ENCODE measurements at places on chromosomes 12 and 14.

DNA sequence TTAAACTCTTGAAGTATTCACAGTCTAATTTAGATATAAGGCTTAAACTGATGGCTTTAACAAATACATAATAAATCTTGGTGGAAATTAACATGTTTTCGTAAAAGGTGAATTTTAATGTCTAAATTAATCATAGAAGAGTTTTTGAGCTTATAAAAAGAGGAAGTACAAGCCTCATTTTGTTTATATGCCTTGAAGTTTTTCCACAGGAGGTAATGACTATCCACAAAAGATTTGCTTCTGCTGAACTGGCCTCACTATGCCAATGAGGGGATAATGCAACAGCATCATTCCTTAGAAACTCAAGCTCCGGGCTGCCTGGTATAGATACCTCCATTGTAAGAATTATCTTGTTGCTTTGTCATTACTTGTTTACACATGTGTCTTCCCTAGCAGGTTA lies 175.6 kb downstream of the DUSP6 start:
- no peak for DNase-seq

- no peak for DNase-seq
Measured at GRCh38 chr12:3644104-3644503, 108.8 kb downstream of the CRACR2A start.

GRCh38 chr12:114343585-114344302 lies 62.2 kb downstream of the TBX5 start:
- no peak for DNase-seq

DNA sequence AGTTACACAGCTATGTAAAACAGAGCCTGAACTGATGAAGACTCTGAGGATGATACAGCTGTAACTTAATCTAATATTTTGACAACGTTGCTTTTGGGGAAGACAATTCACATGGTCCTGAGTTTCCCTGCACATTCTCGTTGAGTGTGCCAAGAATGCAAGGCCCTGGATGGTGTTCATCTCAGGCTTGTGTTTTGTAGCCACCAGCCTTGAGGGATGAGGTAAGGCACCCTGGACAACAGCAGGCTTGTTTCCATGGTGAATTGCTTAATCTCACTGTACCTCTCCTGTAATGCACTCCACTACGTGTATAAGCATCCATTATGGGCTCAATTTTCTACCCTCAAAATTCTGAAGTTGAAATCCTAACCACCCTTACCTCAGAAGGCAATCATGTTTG lies 2.1 kb downstream of the CATSPERB start:
- DNase-seq: no peak

DNA sequence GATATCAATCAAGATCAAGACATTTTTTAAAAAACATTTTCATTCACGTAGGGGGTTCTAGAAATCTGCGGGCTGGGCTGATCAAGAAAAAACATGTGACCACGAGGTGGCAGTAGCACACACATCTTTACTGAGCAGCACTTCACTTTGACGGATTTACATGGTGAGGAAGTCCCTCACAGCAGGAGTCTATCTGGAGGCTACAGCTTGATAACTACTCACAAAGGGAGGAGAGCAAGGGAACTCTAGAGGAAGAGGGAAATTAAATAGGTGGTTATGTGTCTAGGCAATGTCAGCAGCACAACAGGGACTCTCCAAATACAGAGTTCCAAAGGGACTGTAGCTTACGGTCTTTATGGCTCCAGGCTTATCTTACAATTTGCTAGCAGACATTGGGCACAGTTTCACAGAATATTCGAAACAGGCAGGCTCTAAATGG lies 248.1 kb downstream of the DPY19L2 start:
- DNase-seq: no peak

DNA sequence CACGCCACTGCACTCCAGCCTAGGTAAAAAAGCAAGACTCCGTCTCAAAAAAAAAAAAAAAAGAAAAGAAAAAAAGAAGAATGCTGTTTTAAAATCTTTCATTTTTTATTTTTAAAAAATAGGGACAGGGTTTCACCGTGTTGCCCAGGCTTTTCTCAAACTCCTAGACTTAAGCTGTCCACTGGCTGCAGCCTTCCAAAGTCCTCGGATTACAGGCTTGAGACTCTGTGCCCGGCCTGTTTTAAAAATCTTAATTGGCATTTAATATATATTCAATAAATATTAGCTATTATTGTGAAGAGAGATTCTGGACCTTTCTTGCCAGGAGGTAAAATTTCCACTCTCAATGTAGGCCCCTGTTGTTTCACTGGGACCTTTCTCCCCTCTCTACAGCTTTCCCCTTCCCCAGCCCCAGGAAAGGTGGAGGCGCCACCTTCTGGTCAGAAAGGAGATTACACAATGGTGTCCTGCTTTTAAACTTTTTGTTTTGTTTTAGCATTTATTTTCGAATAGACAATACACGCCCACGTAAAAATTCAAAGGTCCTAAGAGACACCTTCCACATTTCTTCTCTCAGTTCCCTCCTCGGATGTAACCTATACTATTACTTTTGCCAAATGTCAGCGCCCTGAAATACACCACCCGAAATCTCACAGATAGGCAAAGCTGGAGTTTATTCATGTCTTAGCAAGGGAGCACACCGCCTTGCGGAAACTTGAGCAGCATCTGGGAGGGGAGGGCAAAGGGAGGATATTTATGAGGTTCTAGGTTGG lies 23.8 kb upstream of the PHC1 start:
- peak; percentile 52 for DNase-seq

DNA sequence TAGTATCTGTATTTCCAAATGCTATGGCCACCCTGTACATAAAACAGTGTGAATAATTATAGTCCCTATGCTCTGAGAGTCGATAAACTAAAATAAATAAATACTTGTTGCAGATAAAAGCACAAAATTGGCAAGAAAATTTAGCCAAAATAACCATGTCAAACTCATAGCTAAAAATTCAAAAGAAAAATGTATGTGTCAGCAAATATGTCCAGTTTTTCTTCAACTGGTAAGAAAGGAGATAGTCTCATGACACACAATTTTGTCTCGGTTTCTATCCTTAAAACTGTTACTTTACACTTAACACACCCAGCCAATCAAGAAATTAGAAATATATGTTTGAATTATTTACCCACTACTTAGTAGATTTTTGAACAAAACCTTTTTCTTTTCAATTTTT lies 145.6 kb upstream of the FSCB start:
- no peak for DNase-seq

DNA sequence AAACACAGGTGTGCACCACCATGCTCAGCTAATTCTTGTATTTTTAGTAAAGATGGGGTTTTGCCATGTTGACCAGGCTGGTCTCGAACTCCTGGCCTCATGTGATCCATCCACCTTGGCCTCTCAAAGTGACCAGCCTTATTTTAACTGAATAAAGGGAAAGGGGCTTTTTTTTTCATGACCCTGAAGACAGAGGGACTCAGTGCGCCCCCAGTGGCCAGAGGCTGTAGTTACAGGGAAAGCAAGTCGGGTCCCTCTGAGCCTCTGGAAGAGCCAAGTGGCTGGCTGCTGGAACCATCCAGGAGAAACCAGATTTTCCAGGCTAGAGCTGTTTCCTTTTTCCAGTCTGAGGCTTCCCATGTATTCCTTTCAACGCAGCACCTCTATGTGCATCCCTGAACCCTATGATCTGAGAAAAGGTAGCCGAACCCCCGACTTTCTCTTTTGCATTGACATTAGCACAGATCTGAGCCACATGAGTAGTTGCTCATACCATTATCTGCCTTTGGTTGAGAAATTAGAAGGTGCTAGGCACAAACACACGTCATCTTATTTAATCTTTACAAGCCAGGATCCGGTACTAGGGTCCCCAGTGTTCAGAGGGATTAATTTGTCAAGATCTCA lies 342.7 kb downstream of the CACNA1C start:
- peak; percentile 7 for DNase-seq

- DNase-seq: no peak
Measured at GRCh38 chr12:93373961-93374656, 3.6 kb upstream of the NUDT4 start.

DNA sequence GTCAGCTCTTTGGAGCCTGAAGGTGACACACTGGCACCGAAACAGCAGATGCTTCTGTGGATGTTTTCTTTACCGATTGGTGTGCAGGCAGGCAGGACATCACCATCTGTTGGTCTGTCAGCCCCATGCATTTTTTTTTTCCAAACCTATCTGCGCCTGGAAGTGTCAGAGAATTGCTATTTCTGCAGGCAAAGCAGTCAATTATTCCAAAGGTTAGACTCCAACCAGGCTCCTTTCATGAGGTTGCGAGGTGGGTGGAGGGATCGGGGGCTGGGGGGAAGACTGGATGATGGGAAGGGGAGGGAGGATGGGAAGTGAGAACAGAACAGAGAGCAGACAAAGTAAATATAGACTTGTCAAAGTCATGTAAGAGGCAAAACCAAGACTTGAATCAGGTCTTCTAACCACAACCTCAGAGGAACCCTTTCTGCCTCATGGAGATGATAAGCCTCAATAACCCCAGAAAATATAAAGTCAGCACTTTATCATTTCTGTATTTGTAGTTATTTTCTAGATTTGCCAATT lies 117.7 kb downstream of the OTOGL start:
- DNase-seq: no peak

- no peak for DNase-seq
Measured at GRCh38 chr12:1595690-1596347, 1.4 kb upstream of the FBXL14 start.

- DNase-seq: no peak
Measured at GRCh38 chr12:128571906-128572810, 251.6 kb downstream of the SLC15A4 start.

DNA sequence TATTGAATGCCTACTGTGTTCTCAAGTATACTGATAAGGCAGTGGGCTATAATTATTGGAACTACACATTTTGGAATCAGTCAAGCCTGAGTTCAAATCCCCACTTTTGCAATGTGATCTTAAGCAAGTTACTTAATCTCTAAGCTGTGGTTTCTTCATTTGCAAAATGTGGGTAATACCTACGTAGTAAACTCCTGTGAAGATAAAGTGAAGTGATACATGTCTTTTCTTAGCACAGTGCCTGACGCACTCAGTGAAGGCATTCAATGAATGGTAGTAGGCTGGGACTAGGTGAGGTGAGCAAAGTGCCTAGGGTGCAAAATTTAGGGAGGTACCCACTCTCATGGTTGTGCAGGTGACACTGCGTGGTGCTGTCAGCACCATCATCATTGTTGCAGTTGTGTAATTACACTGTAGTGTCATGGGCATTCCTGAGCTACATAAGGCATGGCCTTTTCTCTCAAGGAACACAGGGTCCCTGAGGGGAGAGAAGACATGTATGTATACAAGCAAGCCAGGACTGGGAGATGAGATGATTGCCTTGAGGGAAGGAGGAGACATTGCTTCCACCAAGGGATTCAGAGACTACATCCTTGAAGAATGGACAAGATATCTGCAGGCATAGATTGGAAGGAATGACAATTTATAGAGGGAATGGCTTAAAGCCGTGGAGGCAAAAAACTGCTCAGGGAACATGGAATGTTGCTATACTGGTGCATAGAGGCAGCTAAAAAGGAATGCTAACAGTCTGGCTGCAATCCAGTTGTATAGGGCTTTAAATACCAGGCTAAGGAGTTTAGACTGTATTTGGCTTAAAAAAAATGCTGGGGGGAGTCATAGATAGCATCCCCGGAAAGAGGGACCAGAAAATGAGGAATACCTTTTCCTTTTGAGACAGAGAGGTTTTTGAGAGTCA lies 129.2 kb upstream of the ARHGAP5 start:
- no peak for DNase-seq

DNA sequence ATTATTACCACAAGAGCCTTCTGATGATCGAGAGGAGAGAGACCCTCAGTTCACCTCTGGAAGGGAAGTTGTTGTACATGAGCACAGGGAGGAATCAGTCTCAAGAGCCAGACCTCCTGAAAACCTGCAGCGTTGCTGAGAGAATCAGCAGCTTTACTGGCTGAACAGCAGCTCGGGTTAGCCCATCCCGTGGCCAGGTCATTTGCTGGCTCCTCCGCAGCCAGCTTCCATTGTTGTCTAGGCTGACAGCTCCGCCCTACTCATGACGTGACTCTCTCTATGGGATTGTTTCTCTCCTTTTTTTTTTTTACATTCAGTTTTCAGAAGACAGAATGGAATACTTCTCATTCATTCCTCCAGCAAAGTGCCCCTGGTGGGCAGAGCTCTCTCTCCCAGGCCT lies 69.9 kb downstream of the TGFB3 start:
- DNase-seq: no peak

DNA sequence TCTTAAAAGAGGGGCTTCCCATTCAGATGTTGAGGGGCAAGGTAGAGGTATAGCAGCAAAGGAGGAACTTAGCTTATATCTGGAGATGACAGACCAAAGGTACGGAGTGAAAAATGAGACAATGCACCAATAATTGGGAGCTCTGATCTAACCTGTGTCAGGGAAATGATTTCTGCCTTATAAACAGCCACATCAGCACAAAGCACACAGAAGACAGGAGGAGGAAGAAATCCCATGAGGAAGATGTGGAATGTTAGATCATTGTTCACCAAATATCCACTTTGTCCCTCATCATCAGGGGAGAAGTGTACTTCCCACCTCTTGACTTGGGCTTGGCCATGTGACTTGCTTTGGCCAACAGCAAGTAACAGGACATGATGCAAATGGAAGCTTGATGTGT lies 93.7 kb upstream of the WSCD2 start:
- no peak for DNase-seq

DNA sequence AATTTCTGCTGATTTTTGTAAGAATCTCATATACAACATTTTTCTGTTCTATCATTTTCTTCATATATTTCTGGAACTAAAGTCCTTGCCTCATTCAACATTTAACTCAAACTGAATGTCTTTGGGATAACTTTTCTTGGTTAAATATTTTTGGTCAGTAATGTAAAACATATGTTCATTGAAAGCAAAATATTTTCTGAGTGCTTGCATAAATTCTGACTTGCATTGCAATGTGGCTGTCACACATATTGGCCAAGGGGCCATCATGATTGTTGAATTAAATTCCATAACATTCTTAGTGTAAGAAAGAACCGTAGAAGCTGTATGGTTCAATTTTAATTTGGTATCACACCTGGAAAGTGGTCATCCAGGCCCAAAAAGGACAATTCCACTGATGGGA lies 369.4 kb downstream of the GALC start:
- DNase-seq: no peak

- DNase-seq: no peak
Measured at GRCh38 chr14:22898302-22899090, 15.5 kb downstream of the REM2 start.

GRCh38 chr14:64918216-64918615 lies 4.0 kb downstream of the CHURC1 start:
- no peak for DNase-seq

- DNase-seq: no peak
Measured at GRCh38 chr12:9636150-9636850, 28.6 kb upstream of the KLRB1 start.

DNA sequence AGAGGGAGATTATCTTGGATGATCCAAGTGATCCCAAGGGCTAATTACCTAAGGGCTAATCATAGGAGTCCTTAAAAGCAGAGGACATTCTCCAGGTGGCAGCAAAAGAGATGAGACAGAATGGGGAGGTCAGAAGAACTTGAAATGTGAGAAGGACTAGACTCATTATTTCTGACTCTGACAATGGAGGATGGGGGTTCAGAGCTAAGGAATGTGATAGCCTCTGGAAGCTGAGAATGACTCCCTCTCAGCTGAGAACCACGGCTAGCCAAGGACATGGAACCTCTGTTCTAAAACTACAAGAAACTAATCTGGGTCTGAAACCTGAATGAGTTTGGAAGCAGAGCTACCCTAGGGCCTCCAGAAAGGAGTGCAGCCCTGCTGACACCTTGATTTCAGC lies 35.6 kb upstream of the ANKS1B start:
- DNase-seq: no peak

GRCh38 chr14:92577321-92577742 lies 63.8 kb downstream of the RIN3 start:
- no peak for DNase-seq
